ENCODE measurements at places on chromosomes 4 and X.

DNA sequence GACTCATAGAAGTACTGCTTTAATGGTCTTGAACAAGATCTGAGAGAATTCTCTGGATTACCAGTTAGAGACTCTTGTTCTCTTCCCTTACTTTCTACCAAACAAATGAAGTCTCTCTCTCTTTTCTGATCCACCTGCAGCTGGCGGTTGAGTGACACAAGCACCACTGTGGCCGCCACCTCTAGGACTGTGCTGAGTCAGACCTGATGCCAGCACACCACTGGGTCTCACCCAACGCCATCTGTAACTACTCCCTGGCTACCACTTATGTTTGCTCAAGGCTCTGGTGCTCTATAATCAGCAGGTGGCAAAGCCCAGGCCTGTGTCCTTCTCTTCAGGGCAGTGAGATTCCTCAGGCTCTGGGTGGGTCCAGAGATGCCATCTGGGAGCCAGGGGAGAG lies 1173.5 kb downstream of the RPA4 start:
- DNase-seq, result no peak

DNA sequence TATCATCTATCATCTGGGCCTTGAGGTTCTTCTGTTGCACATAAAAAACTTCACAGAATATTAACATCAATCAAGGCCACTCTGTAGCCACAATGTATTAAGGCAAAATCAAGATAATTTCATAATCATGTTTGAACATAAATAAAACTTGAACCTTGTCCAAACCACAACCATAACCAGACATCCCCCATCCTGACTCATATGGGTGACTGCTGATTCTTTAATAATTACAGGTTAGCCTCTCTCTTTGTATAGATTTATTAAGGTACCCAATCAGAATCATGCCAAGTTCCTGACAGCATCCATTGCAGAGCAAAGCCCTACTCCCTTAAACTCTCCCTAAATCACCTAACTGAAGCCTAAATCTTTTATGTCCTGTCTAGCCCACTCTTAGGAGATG lies 16.7 kb upstream of the AREG start:
- DNase-seq, result no peak

- no peak for DNase-seq
Observed at GRCh38 chr4:5222951-5223350, 171.7 kb downstream of the STK32B start.

- DNase-seq, result no peak
Observed at GRCh38 chr4:81422595-81422994, 49.1 kb downstream of the RASGEF1B start.

GRCh38 chr4:9999956-10000561 lies 21.2 kb downstream of the SLC2A9 start:
- no peak for DNase-seq

DNA sequence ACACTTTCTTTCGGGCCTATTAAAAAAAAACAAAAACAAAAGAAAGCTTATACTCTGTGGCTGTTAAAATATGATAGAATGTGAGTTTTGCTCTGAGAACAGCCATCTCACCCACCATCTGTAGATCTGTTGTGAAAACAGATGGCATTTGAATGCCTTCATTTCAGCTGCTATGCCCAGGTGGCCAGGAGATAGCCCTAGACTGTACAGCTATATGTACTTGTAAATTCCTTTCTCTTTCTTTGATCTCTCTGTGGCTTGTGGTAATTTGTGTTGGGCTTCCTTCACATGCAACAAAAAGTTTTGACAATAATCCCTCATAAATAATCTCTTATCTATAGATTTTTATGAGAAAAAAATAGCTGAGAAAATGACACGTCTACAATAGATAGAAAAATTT lies 38.1 kb downstream of the PNPLA4 start:
- DNase-seq, result no peak

- no peak for DNase-seq
Observed at GRCh38 chrX:100648458-100649417, 4.7 kb downstream of the SRPX2 start.

DNA sequence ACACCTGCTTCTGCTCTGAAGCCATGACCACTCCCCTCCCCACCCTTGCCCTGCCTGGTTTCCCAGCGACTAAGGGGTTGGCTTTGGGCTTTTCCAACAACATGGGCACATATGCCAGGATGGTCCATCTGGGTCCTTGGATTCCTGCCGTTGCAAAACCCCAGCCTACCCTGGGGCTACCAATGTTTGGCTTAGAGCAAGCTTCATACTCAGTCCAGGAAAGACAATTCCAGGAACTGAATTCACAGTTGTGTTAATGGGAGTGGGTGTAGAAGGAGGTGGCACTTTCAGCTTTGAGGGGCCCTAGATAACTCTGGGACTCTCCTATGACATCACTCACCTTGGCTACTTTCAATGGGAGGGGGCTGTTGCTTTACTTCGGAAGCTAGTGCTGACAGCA lies 9.0 kb downstream of the FGFBP1 start:
- no peak for DNase-seq

DNA sequence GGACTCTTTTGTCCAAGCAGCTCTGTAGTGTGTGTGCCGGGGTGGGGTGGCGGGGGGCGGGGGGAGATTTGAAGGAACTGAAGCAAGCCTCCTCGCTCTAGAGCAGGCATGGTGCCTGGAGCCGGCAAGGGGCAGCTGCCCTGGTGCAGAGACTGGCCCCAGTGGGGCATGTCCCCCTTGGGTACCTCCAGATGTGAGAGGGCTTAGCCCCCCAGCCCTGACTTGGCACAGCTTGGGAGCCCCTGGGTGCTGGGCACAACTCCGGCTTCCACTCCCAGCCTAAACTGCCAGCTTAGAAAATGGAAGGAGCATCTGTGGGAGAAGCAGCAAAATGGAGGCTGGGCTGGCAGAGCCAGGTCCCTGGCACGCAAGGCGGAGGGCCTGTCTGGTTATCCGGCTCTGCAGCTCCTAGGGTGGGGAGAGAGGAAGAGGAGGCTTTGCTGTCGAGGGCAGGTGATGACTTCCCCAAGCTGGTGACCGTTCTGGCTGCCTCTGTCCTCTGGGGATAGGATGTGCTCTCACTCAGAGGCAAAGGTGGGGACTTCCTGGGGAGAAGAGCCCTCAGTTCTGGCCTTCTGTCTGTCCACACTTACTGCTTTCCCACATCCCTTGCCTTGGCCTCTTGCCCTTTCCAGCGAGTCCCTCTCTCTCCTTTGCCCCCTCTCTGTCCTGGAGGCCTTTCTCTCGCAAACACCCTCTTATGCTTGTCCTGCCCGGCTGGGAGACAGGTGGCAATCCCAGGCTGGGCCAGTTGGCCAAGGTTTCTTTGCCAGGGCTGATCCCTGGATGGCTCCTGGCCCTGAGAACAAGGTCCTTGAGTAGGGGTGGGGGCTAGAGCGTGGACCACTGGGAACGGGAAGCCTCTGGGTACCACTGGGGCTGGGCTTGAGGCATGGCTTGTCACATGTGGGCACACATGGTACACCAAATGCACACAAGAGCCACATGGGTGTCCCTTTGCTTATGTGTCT lies 2.0 kb downstream of the DLG3 start:
- DNase-seq, result no peak

- no peak for DNase-seq
Observed at GRCh38 chr4:78710536-78710935, 65.6 kb upstream of the BMP2K start.

DNA sequence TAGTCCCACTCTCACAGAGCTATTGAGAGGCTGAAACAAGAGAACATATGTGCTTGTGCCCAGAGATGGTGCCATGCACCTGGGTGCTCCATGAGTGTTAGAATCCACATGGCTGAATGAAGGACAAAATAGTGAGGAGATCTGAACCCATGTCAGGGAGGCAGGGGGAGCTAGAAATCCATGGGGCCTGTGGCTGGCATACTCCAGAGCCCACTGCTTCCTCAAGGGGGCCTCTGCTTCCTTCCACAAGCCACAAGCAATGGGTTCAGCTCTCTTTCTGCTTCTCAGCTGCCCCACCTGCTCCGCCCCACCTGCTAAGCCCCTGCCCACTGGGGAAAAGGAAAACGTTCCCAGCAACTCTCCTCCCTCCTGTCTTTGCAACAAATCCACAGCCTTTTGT lies 46.1 kb downstream of the PJA1 start:
- DNase-seq, result no peak

DNA sequence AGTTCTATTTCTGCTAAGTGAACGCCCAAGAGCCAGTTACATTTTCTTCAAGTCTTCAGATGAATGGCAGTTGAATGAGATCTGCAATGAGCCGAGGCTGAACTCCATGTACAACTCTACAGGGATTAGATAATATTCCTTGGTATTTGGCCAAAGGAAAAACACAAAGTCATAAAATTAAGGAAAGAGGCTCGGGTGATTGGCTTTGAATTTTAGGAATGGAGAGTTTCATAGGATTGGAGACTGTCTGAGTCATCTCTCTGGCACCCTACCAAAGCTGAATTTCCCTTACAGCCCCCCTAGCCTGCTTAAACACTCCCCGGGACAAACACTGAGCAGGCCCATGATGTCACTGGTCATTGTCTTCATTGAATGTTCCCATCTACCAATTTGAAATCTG lies 188.0 kb upstream of the C1QTNF7 start:
- DNase-seq, result no peak

- no peak for DNase-seq
Observed at GRCh38 chr4:94469221-94469784, 17.6 kb downstream of the PDLIM5 start.

GRCh38 chr4:160811956-160812355 lies 1351.8 kb downstream of the FSTL5 start:
- DNase-seq, result no peak

DNA sequence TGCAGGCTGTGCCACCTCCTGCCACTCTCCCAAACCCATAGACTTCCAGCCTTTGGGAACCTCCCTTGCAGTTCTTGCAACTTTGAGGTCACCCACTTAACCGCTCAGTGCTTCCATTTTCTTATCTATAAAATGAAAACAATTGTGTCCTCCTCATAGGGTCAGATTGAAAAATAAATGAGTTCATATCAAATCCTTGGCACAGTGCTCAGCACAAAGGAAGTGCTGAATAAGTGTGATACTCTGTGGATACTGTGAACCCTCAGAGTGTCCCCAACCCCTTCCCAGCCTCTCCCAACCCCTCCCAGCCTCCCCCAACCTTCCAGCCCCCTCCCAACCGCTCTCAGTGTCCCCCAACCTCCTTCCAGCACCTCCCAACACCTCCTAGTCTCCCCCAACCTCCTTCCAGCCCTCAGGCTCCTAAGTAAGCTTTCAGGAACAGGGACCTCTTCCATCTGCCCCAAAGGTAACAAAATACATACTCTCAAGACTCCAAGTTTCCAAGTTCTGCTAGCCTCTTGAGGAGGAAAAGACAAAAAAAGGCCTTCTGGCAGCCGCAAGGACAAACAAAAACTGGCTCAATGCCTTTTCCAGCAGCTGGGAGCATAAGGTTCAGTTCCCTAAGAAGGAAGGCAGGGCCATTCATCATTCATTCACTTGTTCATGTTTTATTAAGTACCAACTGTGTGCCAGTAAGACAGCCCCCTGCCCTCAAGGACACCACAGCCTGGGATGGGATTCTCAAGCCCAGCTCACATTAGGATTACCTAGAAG lies 46.1 kb upstream of the LGI2 start:
- no peak for DNase-seq

- DNase-seq, result no peak
Observed at GRCh38 chr4:62003695-62004094, 803.6 kb downstream of the ADGRL3 start.

GRCh38 chr4:79497001-79497400 lies 89.0 kb upstream of the GK2 start:
- no peak for DNase-seq

- no peak for DNase-seq
Observed at GRCh38 chr4:100547541-100548199, 29.8 kb upstream of the EMCN start.

- no peak for DNase-seq
Observed at GRCh38 chrX:25156323-25156722, 140.6 kb upstream of the ARX start.

- no peak for DNase-seq
Observed at GRCh38 chrX:51456246-51456645, 40.1 kb downstream of the NUDT11 start.

GRCh38 chrX:49996474-49996873 lies 74.1 kb downstream of the CLCN5 start:
- no peak for DNase-seq

DNA sequence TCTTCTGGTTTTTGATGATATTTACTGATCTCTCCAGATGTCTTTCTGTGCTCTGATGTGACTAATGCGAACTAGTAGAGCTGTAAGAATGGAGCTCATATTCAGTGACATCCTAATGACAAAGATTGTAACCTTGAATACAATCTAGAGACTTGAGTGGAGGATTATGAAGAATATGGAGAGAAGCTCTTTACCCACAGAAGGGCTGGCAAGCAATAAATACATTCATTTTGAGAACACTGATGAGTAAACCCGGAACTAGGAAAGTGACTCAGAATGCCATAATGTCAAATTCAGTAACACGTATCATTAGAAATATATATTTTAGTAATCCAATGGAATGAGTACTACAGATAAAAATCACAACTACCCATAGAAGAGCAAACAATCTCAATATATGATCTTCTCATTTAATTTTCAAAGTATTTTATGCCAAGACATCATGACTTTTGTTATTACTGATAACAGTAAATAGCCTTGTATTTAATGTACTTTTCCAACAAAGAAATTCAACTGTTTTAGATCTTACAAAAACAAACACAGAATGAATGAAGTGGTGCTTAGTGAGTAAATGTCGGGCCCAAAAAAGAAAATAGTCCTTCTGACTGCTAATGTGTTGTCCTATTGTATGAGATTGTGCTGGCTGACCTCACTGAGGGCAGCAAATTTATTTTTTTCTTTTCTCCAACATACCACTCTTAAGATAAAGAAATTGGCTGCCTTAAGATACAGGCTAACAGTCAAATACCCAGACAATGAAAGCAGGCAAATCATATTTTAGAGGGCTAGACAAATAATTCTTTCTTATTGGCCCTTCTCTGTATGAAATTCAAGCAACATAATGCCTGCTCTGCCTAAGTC lies 49.2 kb upstream of the HDAC8 start:
- no peak for DNase-seq

Data from stimulated activated CD8-positive, alpha-beta memory T cell treated with anti-CD3 and anti-CD28 coated beads, Interleukin-4, amount 100 ng/mL, for 48 hours (primary cell).